ENCODE measurements at places on chromosomes 3 and 15.

DNA sequence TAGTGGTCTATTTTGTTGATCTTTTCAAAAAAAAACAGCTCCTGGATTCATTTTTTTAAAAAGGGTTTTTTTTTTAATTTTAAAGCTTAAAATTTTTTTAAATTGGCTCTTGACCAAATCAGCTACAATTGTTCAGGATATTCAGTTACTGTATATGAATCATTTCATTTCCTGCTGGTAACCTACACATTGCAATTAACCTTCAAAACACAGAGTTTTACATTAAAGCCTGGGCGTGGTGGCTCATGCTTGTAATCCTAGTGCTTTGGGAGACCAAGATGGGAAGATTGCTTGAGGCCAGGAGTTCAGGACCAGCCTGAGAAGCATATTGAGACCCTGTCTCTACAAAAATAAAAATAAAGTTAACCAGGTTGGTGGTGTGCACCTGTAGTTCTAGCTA lies 163.4 kb downstream of the ALDH1A2 start:
- DNase-seq = no peak

DNA sequence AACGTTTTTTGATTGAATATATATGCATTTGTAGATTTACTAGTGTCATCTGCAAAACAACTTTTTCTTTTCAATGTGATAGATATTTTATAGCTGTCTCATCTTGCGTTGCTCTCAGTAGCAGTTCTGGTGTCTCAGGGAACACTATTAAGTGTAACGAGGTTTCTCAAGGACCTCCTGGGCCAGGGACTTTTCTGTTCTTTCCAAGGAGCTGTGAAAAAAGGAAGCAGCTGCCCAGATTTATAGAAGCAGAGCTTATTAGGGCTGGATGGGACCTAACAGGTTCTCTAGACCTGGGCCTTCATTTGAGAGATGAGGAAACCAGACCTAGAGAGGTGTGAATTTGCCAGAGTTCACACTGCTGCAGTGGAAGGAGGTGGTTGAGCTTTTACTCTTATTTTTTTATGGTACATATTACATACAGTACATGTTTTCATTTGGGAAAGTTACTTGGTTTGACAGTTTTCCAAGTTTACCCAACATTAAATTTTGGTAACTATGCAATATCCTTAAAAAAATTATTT lies 16.1 kb downstream of the MAP2K1 start:
- no peak for DNase-seq

DNA sequence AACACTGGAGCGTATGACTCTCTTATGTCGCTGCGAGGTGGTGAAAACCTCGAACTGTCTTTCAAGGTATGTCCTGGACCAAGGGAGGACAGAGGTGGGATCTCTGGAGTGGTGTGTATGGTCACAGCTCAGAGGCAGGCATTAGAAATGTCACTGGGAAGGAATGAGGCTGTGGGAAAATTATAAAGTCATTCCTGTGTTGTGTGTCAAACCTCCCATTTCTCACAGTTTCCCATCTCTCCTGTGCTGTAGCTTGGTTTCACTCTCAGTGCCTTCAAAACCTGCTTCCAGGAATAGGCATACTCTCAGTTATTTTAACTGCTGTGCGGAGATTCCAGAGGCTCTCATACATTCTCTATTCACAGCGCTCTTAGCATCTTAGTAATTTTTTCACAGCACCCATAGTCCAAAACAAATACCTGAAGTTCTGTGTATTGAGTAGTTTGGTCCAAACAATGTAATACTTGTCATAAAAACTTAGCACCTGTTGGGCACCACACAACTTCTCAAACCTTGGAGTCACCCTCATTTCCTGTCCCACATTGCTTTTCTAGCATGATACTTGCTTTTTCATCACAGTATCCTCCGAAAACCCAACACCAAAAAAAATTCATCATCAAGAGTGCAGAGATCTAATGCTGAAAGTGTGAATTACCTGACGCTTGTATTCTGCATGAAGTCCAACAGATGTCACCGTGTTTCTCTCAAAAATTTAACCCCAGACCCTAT lies 36.9 kb downstream of the GALNT15 start:
- DNase-seq = no peak

GRCh38 chr3:177203689-177204395 lies 6.6 kb upstream of the TBL1XR1 start:
- no peak for DNase-seq

- DNase-seq = no peak
These were observed 89.4 kb downstream of the PDE8A start for GRCh38 chr15:85071061-85071460.

DNA sequence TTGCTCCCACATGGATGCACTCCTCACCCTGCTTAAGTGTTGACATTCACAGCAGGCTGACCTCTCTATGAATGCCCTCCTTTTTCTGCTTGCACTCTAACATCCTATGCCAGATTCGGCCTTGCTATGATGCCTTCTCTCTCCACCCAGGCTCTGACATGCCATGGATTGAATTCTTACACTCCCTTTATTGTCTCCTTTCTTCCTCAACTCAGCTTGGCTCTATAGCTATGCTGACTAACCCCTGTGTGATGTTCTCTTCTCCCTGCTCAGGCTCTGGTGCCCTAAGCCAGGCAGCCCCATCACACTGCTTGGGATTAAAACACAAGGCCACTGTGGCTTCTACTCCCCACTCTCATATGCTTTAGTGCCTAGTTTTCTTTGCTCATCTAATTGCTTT lies 563.7 kb downstream of the NSUN3 start:
- no peak for DNase-seq

DNA sequence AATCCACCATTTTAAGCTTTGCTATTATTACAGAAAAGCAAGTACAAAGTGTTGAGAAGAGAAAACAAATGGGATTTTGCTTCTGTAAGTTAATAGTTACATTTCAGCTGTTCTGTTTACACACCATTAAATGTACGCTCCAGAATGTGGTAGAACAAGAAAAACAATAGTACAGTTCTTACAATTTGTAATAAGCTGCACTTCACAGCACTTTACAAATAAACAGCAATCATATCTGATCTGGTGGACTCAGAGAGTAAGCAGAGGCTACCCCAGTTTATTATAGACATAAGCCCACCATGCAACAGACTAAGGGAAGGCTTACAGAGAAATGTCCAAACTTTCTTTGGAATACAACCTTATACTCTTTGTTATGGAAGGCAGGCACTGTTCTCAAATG lies 126.4 kb downstream of the OXSM start:
- DNase-seq = no peak

DNA sequence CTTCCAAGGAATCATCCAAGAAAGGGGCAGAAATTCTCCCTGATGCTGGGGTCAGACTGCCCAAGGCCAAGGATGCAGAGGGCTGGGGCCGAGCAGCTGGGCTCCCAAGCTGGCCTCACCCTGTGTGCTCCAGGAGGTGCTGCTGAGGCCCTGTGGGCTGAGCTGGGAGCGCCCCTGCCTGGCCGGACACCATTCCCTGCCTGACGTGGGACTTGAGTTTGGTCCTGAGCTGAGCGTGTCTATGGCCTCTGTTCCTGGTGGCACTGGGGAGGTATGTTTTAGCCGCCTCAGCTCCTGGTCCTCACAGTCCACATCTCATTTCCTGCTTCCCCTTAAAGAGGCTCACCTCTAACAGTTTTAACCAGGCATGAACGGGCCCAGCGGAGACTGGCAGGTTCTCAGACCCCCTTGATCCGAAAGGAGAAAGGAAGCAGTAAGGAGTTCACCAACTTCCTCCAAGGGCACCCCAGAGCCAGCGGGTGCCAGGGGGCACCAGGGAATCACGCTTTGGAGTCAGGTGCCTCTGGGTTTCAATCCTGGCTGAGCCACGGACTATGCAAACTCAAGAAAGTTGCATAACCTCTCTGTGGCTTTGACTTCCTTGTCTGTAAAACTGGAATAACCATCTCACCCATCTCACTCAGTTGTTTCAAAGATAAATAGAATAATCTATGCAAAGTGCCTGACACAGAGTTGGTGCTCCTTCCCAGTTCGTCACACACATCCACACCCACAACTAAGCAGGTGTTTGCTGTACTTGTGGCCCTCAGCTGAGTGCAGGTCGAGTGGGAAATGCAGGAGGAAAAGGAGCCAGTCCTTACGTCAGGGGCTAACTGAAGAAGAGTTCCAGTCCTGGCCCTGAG lies 48.6 kb downstream of the SLC12A8 start:
- DNase-seq = no peak

DNA sequence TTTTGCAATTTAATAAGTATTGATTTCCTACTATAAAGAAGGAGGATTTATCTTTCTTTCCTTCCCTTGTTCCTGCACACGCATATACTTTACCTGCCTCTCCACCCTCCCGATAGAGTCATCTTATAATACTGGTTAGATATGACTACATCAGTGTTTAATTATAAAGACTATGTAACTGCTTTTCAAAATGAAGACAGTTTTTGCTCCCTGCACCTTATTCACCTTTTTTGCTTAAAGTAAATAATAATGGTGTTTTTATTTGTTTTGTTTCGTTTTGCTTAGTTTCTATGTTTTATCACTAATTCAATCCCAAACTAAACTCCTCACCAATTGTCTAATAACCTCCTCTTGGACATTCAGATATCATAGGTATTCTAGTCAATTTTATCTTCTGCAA lies 101.9 kb upstream of the RORA start:
- no peak for DNase-seq

DNA sequence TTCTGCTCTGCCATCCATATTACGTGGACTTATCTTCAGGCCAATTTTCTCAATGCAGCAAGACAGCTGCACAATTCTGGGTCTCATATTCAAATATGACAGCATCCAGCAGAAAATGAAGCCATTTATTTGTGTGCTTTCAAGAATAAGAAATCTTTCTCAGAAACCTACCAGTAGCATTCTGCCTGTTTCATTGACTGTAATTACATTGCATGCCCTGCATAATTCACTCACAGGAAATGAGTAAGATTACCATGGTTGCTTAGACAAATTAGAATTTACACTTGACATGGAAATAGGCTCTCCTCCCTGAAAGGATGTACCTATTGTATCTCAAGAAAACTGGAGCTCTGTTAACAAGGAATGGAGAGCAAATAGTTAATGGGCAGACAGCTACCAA lies 346.6 kb upstream of the DCBLD2 start:
- DNase-seq = no peak

- DNase-seq = no peak
These were observed 305.9 kb upstream of the ARRDC4 start for GRCh38 chr15:97654481-97655076.

- no peak for DNase-seq
These were observed 13.6 kb downstream of the TMOD3 start for GRCh38 chr15:51842852-51843737.

GRCh38 chr15:60326824-60327654 lies 70.7 kb downstream of the ANXA2 start:
- DNase-seq = no peak

- no peak for DNase-seq
These were observed 71.7 kb downstream of the TTC23 start for GRCh38 chr15:99177679-99178078.

Measured in stimulated activated CD8-positive, alpha-beta memory T cell treated with anti-CD3 and anti-CD28 coated beads, Interleukin-15, amount 100 ng/mL, for 4 hours (primary cell).